ENCODE measurements at places on chromosomes 6 and 20.

DNA sequence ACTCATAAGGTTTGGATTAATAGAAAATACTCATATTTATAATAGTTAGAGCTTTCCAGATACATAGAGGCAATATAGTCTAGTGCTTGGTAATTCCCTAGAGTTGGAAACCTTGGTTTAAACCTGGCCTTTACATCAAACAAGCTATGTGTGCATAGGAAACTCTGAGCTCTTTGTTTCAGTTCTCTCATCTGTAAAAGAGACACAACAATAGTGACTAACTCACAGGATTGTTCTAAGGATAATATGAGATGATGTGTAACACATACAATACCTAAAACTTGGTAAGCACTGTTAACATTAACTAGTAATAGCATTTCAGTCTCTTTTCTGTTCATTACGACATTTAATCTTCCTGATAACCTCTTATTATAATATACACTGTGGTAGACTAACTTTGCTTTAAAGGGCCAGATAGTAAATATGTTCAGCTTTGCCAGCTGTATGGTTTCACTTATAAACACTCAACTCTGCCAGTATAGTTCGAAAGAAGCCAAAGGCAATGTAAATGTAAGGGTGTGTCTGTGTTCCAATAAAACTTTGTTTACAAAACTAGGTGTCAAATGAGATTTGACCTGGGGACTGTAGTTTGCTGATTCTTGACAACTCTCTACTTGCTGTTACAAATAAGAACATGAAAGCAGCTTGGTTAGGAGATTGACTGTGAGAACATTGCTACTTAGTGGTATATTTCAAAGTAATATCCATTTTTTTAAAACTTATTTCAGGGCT, 370.6 kb upstream of the FLRT3 start:
- DNase-seq, result no peak

GRCh38 chr20:53872561-53873229, 197.7 kb downstream of the BCAS1 start:
- no peak for DNase-seq

- DNase-seq, result no peak
Measured at GRCh38 chr6:148987982-148988381, 241.2 kb downstream of the UST start.

GRCh38 chr20:5531318-5532081, 214.7 kb upstream of the PROKR2 start:
- DNase-seq, result no peak

DNA sequence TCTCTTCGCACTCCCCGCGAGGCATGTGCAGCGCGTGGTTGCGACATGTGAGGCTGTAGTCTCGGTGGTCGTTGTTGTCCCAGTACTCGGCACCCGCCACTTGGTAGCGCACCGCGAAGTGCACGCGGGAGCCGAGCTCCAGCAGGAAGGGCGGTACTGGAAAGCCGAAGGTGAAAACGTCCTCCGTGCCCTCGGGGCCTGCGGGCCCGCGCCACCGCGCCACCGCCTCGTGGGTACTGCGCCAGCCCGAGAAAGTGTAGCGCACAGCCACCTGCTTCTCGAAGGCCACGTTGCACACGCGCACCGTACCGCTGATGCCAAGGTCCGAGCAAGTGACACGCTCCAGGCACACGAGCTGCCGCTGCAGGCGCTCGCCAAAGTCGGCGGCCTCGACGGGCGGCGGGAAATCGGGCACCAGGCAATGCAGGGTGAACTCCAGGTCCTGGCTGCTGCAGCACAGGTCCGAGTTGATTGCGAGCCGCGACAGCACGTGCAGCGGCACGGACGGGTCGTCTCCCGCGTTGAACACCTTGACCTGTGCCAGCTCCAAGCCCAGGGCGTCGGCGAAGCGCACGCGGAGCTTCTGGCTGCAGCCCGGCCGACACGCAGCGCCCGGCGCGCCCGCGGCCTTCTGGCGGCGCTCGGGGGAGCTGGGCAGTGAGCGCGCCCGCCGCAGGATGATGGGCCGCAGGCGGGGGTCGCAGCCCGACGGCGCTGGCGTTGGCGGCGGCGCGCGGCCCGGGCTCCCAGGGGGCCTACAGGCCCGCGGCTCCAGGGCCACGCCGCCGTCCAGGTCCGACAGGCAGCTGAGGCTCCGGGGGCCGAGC, 840 bp downstream of the PPP1R3D start:
- no peak for DNase-seq

DNA sequence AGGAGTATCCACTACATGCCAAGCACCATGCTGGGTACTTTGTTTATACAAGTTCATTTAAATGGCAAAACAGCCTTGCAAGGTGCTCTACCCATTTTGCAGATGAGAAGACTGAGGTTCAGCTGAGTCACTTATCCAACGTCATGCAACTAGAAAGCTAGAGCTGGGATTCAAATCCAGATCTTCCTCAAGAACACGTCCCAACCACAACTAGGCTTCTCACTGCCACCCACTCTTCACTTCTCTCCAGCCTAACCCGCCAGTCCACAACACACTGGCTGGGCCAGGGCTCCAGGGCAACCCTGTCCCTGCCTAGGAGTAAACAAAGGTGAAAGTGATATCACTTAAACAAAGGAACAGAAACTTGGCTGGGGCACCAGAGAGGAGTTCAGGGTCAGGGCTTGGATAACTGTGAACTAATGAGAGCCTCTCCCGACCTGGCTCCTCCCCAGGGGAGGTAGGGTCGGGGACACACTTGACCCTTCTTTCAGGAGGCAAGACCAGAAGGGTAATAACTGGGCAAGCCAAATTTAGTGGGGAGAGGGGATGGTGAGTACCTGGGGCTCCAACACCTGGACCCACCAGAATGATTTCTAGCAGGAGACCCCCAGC, 7.9 kb downstream of the SDC4 start:
- no peak for DNase-seq

GRCh38 chr20:3765171-3765882, 2.2 kb downstream of the ADISSP start:
- no peak for DNase-seq
